ENCODE measurements at places on chromosomes 4 and X.

DNA sequence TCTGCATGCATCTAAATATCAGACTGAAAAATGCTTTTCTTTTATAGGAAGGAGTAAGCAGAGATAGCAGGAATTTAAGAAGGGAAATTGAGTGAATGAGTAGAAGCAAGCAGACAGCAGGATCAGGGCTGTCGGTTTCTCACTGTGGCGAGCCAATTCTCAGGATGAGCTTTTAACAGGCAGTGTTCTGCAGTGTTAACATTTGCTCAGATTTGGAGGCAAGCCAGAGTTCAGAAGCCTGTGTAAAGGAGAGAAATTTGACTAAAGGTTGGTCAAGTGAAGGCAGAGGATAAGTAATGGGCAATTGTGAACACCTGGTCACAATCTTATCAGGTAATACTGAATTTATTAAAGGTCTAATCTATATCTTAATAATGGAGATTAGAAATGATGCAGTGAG, 133.3 kb upstream of the MAGEB16 start:
- no peak for DNase-seq

GRCh38 chr4:77194989-77195388, 38.0 kb downstream of the CCNG2 start:
- DNase-seq, result no peak

GRCh38 chr4:147596981-147597380, 20.2 kb upstream of the TMEM184C start:
- no peak for DNase-seq

DNA sequence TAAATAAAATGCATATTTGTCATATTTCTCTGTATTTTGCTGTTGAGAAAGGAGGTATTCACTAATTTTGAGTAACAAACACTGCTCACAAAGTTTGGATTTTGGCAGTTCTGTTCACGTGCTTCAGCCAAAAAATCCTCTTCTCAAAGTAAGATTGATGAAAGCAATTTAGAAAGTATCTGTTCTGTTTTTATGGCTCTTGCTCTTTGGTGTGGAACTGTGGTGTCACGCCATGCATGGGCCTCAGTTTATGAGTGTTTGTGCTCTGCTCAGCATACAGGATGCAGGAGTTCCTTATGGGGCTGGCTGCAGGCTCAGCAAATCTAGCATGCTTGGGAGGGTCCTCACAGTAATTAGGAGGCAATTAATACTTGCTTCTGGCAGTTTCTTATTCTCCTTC, 3.3 kb downstream of the HTT start:
- no peak for DNase-seq

GRCh38 chr4:128298852-128299251, 11.2 kb upstream of the PGRMC2 start:
- no peak for DNase-seq

DNA sequence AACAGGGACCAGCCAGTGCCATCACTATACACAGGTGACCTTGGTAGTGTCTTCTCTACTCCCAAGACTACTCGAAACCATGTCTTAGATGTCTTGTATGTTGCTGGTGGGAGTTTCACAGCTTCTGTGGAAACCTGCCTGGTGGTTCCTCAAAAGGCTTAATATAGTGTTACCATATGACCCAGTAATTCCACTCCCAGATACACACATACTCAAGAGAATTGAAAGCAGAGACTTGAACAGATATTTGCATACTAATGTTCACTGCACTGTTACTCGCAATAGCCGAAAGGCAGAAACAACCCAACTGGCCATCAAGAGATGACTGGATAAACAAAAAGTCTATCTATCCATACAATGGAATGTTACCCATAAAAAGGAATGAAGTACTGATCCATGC, 3.1 kb downstream of the TFDP3 start:
- DNase-seq, result no peak

DNA sequence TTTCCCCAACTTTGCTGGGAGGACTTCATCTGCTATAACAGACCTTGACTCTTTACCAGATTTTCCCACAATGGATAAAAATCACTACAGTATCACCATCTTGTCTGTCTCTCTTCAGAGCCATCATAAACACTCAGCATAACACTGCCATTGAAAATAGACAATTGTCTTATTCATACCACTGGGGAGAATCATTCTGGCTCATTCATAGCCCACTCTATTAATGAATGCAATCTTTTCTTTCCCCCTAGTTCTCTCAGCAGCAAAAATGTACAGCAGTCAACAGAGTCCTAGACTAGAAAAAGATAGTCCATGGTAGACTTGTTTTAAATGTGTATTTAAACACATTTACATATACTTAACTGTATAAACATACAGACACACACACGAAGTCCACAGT, 19.2 kb downstream of the SLC9A7 start:
- DNase-seq, result no peak

DNA sequence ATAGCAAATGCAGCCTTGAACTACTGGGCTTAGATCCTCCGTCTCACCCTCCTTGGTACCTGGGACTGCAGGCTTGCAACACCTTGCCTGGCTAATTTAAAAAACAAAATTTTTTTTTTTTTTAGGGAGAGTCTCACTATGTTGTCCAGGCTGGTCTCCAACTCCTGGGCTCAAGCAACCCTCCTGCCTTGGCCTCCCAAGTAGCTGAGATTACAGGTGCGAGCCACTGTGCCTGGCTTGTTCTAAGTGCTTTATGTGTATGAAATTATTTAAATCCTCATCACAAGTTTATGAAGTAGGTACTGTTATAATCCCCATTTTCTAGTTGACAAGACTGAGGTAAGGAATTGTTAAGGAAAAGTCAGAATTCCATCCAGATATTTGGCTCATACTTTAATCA, 43.0 kb downstream of the CLCN3 start:
- DNase-seq, result no peak

DNA sequence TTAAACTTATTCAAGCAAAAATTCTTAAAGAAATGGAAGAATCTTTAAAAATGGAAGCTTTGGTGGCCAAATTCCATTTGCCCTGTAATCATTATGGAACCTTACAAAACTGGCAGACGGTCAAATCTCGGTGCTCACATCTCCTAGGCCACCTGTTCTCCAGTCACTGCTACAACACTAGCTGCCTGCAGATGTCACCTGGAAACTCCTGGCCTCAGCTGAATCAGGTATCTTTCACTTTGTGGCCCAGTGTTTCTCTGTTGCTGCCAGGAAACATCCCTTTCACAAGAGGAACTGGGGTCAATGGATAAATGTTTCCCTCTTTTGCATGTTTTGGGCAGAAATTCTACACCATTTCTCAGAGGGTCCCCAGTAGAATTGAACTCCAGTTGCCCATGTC, 4.2 kb upstream of the CXCL3 start:
- DNase-seq, result no peak

GRCh38 chrX:52577464-52578173, 60.8 kb upstream of the XAGE1B start:
- no peak for DNase-seq

GRCh38 chr4:121829511-121829910, 5.8 kb upstream of the CCNA2 start:
- DNase-seq, result no peak

DNA sequence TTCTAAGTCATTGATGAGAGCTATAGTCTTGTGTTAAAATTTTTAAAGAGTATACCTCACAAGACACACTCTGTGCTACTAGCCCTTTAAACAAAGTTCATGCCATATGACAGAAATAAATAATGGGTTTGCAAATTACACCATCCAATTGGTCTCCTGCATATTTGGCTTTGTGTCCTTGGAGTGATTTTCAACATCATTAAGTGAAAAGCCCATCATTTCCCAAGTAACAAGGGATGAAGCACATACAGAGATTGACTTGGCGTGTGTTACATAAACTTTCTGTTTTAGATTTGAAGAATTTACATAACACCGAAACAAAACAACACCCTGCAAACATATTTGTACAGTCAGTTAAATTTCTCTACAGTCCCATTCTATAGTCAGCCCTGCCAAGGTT, 216.9 kb upstream of the NEIL3 start:
- no peak for DNase-seq

DNA sequence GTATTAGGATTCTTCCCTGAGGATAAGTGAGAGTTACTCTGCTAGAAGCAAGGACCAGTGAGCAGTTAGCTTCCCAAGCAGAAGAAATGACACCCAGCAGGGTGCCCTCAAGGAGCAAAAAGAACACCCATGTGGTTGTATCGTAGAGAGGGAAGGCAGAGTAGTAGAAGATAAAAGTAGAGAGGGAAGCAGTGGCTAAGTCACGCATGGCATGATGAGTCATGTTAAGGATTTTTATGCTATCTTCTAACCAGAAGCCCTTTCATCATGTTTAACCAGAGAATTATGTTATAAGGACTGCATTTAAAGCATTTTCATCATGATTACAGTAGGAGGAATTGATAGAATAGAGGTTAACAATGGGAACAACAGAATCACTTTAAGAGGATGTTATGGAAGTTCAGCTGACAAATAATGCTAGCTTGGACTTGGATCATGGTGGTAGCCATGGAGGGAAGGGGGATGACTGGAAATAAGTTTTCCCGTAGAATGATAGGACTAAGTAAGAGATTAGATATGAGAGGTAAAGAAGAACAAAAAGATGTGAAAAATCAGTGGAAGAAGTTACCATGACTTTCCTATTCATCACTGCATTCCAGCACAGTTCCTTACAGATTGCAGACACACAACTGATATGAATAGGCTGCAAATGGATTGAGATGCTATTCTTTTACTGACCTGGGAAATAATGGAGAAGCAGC, 383.5 kb upstream of the INTU start:
- DNase-seq, result no peak

DNA sequence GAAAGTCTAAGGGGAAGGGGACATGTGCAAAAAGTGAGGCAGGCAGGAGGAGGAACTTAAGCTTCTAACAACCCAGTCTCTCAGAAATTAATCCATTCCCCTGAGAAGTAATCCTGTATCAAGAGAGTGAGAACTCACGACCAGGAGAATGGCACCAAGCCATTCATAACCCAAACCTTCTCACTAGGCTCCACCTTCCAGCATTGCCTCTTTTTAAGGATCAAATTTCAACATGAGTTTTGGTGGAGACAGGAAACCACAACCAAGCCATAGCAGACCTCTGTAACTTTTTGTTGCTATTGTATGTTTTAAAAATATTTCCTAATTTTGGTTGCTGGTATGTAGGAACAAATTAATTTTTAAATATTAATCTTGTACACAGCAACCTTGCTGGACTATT, 32.8 kb downstream of the PASD1 start:
- DNase-seq, result no peak

- no peak for DNase-seq
Observed at GRCh38 chr4:170391066-170391740, 301.4 kb upstream of the AADAT start.

- DNase-seq, result peak; percentile 11
Observed at GRCh38 chrX:21993265-21993664, 38.9 kb upstream of the PHEX start.

- no peak for DNase-seq
Observed at GRCh38 chrX:15384304-15384703, at the start of gene VEGFD. TSS of gene VEGFD (minus strand) at chrX:15384413. CDS start at chrX:15383946, 467 bp downstream.

DNA sequence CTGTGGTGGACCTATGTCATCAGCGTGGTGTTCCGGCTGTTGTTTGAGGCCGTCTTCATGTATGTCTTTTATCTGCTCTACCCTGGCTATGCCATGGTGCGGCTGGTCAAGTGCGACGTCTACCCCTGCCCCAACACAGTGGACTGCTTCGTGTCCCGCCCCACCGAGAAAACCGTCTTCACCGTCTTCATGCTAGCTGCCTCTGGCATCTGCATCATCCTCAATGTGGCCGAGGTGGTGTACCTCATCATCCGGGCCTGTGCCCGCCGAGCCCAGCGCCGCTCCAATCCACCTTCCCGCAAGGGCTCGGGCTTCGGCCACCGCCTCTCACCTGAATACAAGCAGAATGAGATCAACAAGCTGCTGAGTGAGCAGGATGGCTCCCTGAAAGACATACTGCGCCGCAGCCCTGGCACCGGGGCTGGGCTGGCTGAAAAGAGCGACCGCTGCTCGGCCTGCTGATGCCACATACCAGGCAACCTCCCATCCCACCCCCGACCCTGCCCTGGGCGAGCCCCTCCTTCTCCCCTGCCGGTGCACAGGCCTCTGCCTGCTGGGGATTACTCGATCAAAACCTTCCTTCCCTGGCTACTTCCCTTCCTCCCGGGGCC, 1.2 kb downstream of the GJB1 start:
- no peak for DNase-seq

DNA sequence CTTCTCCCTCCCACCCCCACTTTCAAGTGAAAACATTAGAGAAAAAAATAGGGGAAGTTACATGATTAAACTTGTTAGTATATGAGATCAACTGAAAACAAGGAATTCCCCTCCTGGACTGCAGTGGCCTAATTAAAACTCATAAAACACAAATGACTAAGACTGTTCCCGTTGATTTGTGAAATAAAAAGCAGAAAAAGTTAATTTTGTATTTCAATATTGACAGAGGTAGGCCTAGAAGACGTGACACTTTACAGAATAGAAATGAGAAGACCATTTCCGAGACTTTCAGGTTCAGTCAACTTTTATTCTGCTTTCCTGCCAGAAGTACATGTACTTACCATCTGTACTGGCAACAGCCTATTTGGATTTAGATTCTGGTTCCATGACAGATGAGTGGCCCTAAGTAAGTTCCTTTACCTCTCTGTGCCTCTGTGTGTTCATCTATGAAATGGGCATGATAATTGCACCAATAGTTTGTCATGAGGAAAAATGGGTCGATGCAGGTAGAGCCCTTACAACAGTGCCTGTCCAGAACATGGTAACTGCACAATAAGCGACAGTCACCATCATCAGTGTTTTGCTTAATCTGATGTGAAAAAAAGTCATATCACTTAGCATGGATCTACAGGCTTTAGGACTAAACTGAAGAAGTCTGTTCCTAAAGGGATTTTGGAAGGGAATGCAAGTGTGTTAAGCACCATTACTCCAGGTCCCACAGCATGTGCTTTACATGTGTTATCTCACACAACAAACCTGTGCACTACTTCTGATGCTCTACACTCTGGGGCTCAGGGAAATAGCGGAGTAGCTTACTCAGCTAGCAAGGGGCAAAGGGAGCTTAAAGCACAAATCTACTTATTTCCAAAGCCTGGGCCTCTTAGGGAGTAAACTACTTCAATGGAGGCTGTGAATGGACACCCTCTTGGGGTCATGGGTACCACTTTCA, 562.3 kb upstream of the DIPK2B start:
- DNase-seq, result no peak

GRCh38 chrX:74534569-74535038, 79.8 kb downstream of the RLIM start:
- no peak for DNase-seq

DNA sequence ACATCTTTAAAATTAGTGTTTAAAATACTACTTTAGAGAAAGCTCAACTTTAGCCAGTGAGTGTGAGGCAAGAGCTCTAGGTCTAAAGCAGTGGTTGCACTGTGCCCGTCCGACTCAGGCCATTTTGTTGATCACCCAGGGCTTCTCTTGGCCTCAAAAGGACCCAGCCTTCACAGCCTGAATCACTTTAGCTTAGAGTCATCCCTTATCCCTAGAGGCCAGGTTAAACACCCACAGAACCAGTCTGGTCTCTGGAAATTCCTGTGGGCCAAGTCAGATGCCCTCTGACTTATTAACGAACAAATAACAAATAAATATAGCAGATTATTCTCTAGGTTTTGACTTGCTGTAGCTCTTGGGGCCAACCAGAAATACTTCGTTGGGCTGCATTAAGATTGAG, 102.3 kb downstream of the WWC2 start:
- no peak for DNase-seq

GRCh38 chr4:43423276-43423675, 530.8 kb downstream of the GRXCR1 start:
- no peak for DNase-seq

- DNase-seq, result no peak
Observed at GRCh38 chr4:181319629-181320028, 923.6 kb upstream of the TENM3 start.

GRCh38 chr4:133720001-133720400, 481.6 kb downstream of the PABPC4L start:
- DNase-seq, result no peak

- DNase-seq, result no peak
Observed at GRCh38 chr4:2251073-2251794, 9.3 kb upstream of the HAUS3 start.

All from anterior cingulate cortex (tissue), 58 donors.